Astrocyte (in vitro differentiated cells and primary cell): ENCODE measurements at places on chromosomes 13 and 19.

- DNase-seq: no peak
Observed at GRCh38 chr19:42134535-42135070, 2.4 kb upstream of the POU2F2 start.

DNA sequence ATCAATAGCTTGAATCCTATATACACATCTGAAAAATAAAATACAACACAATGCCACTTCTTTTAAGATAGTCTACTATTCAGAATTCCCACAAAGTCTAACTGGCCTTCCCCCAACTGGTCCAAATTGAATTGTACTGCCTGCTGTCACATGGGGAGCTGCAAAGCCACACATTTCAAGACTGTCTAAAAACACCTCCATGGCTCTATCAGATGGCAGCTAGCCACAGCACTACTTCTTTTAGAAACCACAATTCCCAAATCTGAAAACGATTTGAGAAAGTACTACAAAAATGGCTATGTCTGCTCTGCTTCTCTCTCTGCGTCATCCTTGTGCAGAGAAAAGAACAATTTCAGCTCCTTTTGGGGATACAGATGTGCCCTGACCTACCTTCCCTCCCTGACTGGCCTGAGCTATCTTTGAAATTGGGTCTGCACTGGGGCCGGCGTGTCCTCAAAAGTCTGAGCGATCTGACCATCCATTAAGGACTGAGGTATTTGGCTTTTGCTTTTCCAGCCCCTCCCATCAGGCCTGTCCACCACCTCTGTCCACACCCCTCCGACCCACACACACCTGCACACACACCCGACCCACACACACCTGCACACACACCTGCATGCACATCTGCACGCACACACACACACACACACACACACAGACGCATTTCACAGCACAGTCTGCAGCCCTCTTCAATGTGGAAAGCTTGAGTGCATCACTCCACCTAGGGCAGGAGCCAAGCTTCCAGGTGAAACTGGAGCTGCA is 68.6 kb upstream of the IPO5 start:
- DNase-seq: no peak

- DNase-seq: no peak
Observed at GRCh38 chr13:30256713-30257467, 50.5 kb downstream of the KATNAL1 start.

GRCh38 chr19:928471-929202 is 2.8 kb downstream of the ARID3A start:
- DNase-seq: no peak

- no peak for DNase-seq
Observed at GRCh38 chr19:43747557-43748204, 7.1 kb downstream of the SMG9 start.

DNA sequence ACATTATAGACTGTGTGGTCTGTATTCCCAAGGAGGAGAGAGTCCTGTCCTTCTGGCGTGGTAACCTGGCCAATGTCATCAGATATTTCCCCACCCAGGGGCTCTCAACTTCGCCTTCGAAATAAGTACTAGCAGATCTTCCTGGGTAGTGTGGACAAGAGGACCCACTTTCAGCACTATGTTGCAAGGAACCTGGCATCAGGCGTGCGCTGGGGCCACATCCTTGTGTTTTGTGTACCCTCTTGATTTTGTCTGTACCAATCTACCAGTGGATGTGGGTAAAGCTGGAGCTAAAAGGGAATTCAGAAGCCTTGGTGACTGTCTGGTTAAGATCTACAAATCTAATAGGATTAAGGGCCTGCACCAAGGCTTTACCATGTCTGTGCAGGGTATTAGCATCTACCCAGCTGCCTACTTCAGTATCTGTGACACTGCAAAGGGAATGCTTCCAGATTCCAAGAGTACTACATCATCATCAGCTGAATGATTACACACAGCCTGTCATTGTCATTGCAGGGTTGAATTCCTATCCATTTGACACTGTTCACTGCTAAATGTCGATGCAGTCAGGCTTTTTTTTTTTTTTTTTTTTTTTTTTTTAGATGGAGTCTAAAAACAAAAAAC is 148.0 kb downstream of the PRR20E start:
- no peak for DNase-seq
